ENCODE measurements at places on chromosomes 5 and 9.

DNA sequence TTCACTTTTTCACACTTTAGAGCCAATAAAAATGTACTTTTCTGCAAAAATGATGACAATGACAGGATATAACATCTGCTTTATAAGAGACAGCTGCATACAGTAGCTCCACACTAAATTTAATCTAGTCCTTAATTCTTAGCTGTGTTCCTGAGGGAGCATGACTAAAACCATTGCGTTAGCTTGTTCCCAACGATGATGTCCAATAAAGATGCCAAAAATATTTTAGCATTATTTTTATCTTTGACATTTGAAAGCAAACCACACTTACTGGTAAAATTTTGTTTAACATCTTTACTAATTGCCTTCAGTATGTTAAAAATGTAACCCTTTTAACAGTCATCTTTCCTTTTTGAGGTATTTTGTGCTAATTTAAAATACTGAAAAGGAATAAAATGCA, 382.7 kb downstream of the CHSY3 start:
- no peak for DNase-seq

DNA sequence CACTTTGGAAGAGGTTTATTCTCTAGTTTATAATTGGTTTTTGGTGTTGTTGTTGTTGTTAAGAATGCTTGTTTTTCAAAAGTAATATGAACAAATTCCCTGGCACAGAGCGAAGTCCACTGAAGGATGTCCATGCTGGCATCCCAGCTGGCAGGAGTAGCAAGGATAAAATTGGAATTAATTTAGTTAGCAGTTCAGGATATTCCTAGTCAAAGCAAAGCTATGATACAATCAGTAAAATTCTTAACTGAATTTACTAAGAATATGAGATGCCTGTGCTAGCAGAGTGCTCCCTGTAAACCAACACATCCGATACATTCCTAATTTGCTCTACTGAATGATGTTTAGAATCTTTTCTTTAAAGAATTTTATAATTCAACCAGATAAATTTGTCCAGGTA, 161.4 kb downstream of the FANCC start:
- DNase-seq = no peak

GRCh38 chr5:35337340-35338156, 107.3 kb upstream of the PRLR start:
- no peak for DNase-seq

DNA sequence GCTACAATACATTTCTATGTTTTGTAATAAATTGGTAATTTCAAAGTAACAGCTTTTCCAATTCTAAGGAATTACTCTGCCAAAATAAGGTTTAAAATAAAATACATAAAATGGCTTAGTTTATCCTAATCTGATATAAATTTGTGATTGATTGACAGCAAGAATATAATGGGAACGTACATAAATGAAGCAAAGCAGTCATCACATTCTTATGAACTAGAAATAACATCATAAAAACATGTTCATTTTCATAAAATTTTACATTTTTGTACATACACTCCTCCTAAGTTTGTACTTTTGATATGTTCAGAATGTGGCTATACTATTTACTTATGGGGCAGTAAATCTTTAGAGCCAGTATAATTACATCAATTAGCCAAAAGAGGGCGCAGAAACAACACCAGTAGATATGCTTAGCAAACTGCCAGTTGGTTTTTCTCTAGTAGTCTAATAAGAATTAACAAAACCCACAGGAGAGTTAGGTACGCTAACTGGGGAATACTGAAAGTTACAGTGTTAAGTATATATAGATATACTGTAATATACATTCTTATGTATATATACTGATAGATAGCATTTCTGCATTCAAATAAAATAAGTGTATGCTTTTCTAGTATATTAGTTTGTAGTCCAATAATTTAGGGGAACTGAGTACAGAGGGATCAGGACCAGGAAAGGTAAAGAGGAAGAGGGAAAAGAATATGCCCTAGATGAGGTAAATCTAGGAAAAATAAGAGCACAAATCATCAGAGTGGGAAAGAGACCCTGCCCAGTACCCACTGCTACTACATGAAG, 76.8 kb downstream of the ZDHHC21 start:
- DNase-seq = no peak

DNA sequence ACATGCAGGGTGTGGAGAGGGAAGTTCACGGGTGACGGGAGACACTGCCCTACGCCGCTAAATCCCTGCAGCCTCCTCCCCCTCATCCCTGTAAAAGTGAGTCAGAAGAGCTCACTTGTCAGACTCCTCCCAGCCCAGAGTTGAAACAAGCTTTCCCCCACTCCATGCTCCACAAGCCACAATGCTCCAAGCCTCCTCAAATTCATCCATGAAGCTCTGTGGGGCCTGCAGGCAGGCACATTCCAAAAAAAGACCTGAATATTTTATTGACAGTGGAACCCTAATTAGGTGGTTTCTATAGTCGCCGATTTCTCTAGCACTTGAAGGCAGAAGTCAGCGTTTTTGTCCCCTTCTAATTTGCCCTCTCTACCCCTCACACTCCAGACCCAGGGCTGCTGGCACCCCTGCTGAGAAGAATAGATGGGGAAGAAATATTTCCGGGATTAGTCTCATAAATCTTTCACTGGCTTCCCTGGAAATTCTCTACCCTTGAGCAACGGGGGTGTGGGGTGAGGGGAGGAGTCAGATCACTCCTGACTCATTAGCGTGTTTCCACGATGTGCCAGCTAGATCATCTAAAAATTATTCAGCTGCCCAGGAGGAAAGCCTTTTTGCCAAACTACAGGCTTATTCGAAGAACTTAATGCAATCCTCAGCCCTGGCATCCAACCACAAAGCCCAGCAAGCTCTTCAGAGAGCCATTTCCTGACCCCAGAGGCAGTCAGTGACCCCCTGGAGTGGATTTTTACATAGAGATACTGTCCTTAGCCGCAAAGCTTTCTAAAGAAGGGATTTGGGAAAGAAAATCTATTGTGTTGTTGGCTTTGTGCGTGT, 97.1 kb downstream of the ENC1 start:
- no peak for DNase-seq

GRCh38 chr5:75017971-75018370, 34.4 kb downstream of the GCNT4 start:
- DNase-seq = no peak

DNA sequence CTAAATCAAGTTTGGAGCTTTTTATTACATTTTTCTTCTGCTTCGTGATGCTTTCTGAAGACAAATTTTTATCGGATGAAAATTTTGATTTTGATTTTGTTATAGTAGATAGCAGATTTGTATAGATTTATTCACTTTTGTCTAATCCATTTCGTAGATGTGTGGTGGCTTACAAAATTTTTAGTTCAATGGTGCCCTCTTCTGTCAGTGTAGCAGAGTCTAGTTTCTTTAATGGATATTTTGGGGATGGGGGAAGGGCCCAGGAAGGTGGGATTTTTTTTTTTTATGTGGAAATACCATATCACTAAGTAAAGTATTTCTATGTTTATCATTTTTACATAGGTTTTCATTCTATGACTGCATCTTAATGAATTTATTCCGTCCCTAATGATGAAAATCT, 259.9 kb upstream of the TARS1 start:
- DNase-seq = peak; percentile 26
